ENCODE measurements at places on chromosomes 1 and 21.

GRCh38 chr1:104973516-104973915 lies 1223.8 kb downstream of the AMY1C start:
- DNase-seq = no peak

GRCh38 chr1:59013276-59013927 lies 229.6 kb upstream of the JUN start:
- no peak for DNase-seq

GRCh38 chr1:175887981-175888428 lies 144.6 kb upstream of the TNR start:
- no peak for DNase-seq

DNA sequence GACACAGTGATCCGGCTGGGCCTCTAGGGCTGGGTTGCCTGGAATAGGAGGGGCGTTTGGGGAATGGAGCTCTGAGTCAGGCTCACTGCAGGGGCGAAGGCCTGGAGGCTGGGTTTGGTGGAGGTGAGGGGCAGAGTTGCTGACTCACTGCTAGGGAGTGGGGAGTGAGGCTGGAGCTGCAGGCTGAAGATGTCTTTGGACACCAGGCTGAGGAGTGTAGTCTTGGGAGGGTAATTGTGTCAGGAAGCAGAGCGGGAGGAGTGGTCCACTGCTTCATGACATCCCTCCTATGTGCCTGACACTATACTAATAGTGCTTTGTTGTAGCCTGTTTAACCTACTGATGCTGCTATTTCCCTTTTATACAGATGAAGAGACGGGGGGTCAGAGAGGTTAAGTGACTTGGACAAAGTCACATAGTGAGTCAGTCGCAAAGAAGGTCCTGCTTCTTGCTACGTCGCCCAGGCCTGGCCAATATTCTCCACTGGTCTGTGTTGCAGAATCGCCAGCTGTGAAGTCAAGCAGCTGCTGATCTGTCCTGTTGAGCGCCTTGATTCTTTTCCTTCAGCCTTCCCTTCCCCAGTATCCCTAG lies 13.6 kb downstream of the ACTL8 start:
- DNase-seq = no peak

GRCh38 chr1:229825042-229825441 lies 199.0 kb downstream of the URB2 start:
- no peak for DNase-seq

DNA sequence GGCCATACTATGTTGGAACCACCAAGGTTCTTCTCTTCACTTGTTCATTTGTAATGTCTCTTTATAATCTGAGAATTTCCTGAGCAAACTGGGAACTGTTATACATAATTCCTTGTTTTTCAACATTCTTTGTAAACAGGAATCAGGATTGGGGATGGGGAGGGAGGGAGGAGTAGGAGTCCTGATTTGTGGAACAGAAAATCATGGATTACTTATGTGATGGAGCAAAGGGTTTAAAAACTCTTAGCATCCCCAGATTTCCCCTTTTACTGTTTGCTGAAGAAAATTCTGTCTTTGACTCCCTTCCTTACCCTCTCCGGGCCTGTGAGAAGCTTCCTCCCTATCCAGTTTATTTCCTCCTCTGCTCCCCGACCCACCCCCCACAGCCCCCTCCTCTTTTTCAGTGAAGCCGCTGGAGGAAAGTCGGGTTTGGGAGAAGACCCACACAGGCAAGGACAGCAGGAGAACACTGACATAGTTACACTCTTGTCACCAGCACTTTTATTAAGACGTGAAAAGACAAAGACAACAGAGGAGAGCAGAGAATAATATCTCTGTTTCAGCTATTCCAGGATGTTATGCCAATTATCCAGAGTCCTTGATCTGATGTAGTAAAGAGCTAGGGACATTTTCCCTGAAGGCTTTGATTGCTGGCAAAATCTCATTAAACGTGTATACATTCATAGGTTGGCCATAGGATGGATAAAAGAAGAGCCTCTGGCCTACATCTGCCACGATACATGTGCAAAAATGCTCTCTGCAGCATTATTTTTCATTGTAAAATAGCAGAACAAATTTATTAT lies 4.6 kb upstream of the NBPF1 start:
- no peak for DNase-seq

DNA sequence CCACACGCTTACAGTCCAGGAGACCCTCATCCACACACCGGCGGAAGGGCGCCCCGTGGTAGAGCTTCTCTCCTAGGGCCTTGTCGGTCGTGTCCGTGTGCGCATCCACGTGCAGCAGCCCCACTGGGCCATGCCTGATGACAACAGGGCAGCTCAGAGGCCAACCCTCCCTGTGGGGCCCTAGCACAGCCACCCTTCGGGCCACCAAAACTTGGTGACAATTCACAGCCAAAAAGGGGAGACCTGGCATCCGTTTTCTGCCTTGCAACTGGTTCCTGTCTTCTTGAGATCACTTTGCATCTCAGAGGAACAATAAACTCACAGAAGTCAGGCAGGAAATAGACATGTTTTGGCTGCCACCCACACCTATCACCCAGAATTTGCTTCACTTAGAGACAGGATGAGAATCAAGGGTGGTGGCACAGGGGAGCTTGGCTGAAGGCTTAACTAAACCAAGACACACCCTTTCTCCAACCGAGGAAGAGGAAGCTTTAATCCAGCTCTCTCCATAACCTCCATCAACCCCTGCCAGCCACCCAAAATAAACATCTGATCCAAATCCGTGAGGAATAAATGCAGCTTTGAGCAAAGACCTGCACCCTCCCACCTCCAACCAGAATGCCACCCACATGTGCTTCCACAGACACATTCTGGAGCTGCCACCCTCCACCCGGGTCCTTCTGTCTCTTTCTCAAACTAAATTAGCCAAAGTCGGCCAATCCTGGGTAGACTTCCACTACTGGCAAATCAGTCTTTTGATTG lies 5.7 kb downstream of the AGMAT start:
- no peak for DNase-seq

GRCh38 chr1:184555665-184556641 lies 169.1 kb downstream of the C1orf21 start:
- no peak for DNase-seq

DNA sequence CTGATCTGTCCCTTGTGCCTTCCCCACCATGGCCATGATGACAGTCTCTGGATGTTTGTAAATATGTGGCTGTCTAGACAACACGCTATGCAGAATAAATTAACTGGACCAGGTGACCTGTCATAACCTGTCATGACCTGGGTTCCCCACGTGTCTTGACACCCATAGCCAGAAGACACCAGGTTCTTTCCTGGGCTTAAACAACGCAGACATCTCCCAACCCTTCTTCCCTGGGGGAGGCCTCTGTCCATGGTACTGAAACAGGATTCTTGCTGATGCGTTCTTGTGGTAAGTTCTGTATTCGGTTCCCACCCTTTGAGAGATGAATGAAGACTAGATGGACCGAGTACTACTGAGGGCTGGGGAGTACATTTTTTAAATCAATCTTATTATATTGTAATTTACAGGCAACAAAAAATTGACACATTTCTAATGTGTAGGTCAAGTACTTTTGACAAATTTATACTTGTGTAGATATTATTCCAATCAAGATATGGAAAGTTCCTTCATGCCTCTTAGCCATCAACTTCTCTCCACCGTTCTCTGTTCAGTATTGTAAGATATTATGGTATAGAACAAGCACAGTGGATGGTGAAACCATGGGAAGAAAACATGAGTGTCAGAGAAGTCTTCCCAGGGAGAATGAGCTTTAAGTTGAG lies 738.8 kb downstream of the PTPRU start:
- no peak for DNase-seq

GRCh38 chr1:22488319-22488718 lies 36.7 kb downstream of the ZBTB40 start:
- DNase-seq = no peak

DNA sequence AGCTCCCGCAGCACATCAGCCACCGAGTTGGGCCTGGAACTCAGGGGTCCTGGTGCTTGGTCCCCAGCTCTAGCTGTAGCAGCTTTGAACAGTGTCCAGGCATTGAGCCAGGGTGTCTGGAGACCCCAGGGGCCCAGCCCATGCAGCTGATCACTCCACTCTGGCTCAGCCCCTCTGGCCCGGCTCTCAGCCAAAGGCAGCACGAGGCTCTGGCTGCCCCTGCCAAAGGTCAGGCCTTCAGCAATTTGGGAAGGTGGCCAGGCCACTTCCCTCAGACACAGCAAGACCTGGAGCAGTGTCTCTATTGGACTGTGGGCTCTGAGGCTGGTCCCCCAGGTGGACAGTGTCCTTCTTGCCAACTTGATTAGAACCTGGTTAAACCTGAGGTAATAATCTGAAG lies 34.4 kb upstream of the RNF19B start:
- DNase-seq = no peak

- DNase-seq = no peak
Observed at GRCh38 chr1:147579934-147580537, 38.7 kb downstream of the BCL9 start.

DNA sequence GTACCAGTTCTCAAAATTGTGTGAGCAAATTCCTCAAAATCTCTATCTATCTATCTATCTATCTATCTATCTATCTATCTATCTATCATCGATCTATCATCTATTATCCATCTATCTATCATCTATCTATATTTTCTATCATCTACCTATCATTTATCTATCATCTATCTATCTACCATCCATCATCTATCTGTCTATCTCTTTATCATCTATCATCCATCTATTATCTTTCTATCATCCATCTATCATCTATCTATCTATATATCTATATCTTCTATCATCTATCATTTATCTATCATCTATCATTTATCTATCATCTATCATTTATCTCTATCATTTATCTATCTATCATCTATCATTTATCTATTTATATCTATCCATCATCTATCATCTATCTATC lies 364.7 kb upstream of the GREM2 start:
- DNase-seq = no peak

- DNase-seq = no peak
Observed at GRCh38 chr21:17231771-17232170, 281.1 kb upstream of the CXADR start.

GRCh38 chr1:239874831-239875230 lies 216.9 kb upstream of the FMN2 start:
- no peak for DNase-seq

DNA sequence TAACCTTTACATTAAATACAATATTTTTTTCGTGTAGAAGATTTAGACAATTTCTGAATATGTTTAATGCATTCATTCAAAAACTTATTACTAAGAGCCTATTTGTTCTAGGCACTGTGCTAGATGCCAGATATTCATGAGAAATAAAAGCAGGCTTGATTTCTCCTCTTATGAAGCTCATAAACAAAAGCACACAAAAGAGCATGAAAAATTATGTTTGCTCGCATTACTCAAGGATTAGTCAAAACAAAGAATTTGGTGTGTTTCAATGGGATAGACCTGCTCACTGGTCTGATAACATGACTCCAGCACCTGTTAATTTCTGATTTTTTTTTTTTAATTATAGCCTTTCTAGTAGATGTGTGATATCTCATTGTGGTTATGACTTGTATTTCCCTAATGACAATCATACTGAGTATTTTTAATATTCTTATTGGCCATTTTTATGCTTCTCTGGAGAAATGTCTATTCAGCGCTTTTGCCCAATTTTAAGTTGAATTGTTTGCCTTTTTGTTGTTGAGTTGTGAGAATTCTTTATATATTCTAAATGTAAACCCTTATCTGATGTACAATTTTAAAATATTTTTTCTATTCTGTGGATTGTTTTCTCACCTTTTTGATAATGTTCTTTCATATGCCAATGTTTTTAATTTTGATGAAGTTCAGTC lies 382.3 kb upstream of the ADGRL4 start:
- no peak for DNase-seq

DNA sequence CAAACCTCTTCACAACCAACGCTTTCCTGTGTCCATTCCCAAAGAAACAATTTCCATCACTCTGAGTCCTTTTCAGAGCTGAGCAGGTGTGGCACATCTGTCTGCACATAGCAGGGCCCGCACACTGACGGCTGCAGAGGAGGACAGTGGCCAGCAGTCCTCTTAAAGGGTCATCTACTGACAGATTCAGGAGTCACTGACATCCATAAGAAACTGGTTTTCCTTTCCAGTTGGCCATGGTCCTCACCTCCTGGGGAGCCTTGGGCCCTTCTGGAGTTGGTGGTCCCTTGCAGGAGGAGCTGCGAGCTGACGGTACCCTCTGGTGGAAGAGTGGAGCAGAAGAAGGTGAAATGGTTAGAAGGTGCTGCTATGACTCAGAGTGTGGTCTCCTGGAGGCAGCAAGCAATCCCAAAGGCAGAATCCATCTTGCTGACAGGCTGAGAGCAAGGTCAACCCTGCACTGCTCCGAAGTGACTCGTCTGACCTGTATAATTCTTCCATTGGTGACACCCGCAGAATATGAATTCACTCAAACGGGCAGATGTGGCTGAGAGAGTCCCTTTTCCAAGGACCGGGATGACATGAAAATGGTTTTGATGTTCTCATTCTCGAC lies 278.5 kb upstream of the C1orf174 start:
- DNase-seq = no peak

DNA sequence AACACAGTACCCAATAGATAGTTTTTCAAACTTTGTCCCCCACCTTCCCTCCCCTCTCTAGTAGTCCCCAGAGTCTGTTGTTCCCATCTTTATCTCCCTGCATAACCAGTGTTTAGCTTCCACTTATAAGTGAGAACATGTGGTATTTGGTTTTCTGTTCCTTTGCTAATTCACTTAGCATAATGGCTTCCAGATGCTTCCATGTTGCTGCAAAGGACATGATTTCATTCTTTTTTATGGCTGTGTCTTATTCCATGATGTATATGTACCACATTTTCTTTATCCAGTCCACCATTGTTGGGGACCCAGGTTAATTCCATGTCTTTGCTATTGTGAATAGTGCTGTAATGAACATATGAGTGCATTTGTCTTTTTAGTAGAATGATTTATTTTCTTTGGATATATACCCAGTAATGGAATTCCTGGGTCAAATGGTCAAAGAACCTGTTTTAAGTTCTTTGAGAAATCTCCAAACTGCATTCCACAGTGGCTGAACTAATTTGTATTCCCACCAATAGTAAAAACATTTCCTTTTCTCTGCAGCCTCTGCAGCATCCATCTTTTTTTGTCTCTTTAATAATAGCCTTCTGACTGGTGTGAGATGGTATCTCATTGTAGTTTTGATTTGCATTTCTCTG lies 126.0 kb downstream of the AK5 start:
- DNase-seq = no peak

DNA sequence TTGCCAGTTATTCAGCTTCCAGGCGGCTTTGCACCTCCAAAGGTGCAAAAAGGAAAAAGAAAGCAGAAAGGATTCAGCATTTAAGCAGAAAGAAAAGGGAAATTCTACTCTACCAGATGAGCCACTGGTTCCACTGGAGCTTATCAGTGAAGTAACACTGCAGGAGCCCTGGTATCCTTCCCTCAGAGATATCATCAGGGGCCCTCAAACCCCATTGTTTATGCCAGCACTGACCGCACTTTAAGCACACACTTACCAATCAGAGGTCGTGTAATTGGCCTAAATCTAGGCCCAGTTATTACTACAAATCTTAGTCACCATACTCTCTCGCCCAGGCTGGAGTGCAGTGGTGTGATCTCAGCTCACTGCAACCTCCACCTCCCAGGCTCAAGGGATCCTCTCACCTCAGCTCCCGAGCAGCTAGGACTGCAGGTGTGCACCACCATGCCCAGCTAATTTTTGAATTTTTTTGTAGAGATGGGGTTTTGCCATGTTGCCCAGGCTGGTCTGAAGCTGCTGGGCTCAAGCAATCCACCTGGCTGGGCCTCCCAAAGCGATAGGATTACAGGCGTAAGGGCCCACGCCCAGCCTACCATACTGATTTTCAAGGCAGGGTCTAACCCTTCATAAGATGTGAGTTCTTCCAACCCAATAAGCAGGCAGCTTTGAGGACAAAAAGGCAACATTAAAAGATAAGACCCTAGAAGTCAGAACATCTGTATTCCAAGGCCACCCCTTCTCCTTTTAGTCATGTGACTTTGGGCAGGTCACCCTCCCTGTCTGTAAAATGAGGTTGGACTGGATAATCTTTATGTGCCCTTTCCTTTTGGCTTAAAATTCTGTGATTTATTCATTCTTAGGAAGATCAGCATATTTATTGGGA lies 125.3 kb downstream of the SYT2 start:
- DNase-seq = no peak
